ENCODE measurements at places on chromosomes 5 and 9. TPM values are rescaled to one million over a fixed set of nuclear protein-coding genes. Genes with fewer than 3 reads are reported as not detected.

The DOK3 gene
- total RNA-seq: 6.0 TPM

The PTPRD gene
- total RNA-seq: not detected

- no peaks in the 10 kb centered on the region for H3K27me3 ChIP-seq
- H3K4me1 ChIP-seq: no peaks in the 10 kb centered on the region
- H3K36me3 ChIP-seq: no peaks in the 10 kb centered on the region
- no peak overlapping the region for H3K4me3 ChIP-seq
- no peak for DNase-seq
Measured at GRCh38 chr5:56342616-56343015, 109.5 kb upstream of the ANKRD55 start.

DNA sequence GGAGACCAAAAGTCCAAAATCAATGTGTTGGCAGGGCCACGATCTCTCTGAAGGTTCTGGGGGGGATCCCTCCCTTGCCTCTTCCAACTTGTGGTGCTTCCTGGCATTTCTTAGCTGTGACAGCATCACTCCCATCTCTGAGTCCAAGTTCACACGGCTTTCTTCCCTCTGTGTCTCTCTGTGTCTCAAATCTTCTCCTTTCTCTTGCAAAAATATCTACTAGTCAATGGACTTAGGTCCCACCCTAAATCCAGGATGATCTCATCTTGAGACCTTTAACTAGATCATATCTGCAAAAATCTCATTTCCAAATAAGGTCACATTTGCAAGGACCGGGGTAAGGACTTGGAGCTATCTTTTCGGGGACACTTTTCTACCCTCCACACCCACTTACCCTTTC is 186.1 kb downstream of the HSD17B3 start:
- H3K27me3 ChIP-seq: peaks cover 27% of the 10 kb centered on the region
- peaks cover 3% of the 10 kb centered on the region for H3K36me3 ChIP-seq
- no peak overlapping the region for H3K27ac ChIP-seq

DNA sequence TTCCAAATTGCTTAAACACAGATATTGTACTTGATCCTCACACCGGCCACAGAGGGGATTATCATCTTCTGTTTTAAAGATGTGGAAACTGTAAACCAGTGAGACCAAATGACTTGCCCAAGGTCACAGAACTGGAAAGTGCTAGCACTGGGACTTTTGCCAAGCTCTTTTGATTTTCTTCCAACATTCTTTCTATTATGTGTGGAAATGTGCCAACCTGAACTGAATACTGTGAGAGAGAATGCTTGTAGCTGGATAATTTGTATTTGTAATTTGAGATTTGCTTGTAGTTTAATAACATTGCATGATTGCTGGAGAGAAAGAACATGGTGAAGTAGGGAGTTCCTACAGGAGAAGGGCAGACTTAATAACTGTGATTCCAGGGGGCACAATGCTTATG is 977.9 kb upstream of the NUDT12 start:
- H3K4me3 ChIP-seq: no peak overlapping the region
- H3K27me3 ChIP-seq: no peaks in the 10 kb centered on the region
- no peaks in the 10 kb centered on the region for H3K36me3 ChIP-seq

DNA sequence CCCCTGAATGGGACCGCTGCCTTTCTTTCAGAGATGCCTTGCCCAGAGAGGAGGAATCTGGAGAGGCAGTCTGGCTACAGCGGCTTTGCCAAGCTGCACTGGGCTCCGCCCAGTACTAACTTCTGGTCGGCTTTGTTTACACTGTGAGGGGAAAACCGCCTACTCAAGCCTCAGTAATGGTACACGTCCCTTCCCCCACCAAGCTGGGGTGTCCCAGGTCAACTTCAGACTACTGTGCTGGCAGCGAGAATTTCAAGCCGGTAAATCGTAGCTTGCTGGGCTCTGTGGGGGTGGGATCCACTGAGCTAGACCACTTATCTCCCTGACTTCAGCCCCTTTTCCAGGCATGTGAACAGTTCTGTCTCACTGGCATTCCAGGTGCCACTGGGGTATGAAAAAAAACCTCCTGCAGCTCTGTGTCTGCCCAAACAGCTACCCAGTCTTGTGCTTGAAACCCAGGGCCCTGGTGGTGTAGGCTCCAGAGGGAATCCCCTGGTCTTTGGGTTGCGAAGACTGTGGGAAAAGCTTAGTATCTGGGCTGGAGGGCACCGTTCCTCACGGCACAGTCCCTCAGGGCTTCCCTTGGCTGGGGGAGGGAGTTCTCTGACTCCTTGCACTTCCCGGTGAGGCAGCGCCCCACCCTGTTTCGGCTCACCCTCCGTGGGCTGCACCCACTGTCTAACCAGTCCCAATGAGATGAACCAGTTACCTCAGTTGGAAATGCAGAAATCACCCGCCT is 171.2 kb downstream of the CWC27 start:
- no peak overlapping the region for H3K27ac ChIP-seq
- no peaks in the 10 kb centered on the region for H3K4me1 ChIP-seq

DNA sequence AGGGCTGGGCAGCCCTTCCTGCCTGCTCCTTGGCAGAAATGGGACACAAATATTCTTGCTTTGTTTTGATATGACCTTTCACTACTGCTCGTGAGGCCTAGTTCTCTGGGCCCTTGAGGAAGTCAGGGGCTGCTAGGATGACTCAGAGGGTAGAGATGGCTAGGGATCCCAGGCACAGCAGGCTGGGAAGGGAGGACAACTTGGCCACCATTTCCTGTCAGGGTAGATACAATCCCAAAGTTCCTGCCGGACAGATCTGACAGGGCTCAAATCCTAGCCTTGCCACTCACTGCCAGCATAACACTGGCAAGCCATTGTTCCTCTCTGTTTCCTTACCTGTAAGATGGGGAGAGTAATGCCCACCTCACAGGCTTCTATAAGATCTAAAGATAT is 31.7 kb upstream of the MEIKIN start:
- no peak for DNase-seq
- peaks cover 9% of the 10 kb centered on the region for H3K27me3 ChIP-seq
- H3K4me3 ChIP-seq: no peak overlapping the region
- peaks cover 25% of the 10 kb centered on the region for H3K4me1 ChIP-seq

DNA sequence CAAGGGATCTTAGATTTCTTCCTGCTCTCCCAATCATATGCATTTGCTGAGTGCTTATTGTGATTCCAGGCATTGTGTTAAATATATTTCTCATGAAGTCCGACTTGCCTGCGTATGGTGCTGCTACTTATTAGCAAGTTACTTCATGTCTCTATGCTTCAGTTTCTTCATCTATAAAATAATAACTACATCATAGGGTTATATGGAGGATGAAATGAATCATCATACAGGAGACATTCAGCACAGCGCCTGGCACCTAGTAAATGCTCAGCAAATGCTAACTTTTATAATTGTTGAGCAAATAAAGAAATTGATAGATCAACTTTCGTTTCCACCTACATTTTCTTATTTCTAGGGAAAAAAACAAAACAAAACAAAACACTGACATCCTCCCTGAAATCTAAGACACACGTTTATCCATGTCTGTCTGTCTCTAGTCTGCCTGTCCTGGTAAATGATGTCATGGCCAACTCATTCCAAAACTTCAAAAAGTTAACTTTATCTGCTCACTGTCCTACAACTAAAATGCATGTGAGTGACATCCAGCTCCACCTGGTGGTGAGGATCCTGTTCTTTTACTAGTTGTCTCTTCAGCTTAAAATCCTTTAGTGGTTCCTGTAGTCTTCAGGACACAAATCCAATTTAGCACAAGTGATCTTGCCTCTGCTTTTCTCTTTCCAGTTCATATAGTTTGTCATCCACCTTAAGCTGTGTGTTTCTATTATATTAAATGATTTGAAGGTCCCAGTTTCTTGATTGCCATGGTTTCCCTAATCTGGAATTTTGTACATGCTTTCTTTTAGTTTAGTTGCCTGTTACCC is 27.7 kb downstream of the PPP3R2 start:
- no peak overlapping the region for H3K4me3 ChIP-seq
- peaks cover 17% of the 10 kb centered on the region for H3K4me1 ChIP-seq
- no peak overlapping the region for H3K27ac ChIP-seq
- H3K36me3 ChIP-seq: peaks cover 49% of the 10 kb centered on the region
- DNase-seq: no peak

DNA sequence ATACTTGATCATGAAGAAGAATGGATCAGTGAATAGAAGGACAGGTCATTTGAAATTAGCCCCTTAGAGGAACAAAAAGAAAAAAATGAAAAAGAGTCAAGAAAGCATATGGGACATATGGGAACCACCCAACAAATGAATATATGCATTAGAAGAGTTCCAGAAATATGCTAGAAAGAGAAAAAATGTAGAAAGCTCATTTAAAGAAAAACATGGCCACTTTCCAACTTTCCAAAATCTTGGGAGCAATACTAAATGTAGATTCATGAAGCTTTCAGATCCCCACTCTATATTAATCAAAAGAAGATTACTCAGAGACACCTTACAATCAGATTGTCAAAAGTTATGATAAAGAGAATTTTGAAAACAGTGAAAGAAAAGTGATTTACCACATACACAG is 334.8 kb upstream of the NMUR2 start:
- no peak overlapping the region for H3K27ac ChIP-seq
- H3K27me3 ChIP-seq: no peaks in the 10 kb centered on the region
- no peak overlapping the region for H3K4me3 ChIP-seq
- no peaks in the 10 kb centered on the region for H3K4me1 ChIP-seq
- no peaks in the 10 kb centered on the region for H3K36me3 ChIP-seq

GRCh38 chr9:6006749-6007057 is 8.7 kb downstream of the RANBP6 start:
- peaks cover 18% of the 10 kb centered on the region for H3K36me3 ChIP-seq
- H3K4me1 ChIP-seq: peaks cover 28% of the 10 kb centered on the region
- DNase-seq: no peak
- H3K27me3 ChIP-seq: no peaks in the 10 kb centered on the region
